ENCODE measurements at places on chromosomes 4 and X.

DNA sequence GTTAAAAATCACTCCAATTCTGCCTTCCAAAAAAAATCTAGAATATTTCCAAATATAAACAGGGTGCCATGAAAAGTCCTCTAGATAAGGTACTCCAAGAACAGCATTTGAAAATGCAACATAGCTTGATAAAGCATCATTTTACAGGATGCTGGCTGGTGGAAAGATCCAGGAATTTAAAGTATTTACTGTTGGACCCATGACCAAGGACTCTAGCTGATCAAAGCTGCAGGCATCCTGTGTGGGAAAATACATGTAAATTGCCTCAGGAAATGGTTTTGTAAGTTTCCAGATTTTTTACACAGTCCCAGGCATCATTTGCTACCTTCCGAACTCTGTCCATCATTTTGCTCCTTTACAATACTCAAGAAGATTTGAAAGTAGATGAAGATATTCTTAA, 164.4 kb downstream of the GRIA3 start:
- no peak for DNase-seq

DNA sequence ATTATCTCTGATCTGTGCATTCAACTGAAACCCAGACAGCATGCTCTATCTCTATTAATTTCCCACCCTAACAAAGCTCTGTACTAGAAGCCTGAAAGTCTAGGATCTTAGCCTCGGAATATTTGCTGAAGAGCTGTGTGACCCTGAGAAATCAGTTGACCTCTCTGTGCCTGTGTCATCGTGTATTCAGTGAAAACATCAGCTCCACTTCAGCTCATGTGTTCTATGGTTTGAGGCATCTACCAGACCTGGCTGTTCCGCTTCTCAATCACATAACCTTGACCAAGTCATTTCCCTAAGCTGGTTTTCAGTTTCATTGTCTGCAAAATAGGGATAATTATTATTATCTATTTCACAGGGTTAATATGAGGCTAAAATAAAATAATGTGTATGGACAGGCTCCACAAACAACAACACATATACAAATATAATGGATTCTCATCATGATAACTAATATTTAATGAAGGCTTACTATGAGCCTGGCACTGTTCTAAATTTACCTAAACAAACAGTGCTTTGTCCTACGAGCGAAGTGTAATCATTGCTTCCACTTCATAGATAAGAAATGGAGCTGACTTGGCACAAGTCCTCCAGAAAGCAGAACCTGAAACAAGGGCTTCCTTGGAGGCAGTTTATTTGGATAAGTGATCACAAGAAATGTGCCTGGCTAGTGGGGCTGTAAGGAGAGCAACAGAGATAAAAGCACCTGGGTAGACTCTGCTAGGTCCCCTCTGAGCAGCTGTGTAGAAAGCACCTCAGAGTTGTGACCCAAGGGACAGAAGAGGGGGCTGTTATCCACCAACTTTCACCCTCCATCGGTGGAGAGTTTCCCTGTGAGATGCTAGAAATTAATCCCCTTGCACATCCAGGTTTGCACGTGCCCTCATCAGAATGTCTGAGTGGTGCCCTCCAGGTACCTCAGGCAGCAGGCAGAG, 356.9 kb downstream of the RAB28 start:
- no peak for DNase-seq

- DNase-seq = no peak
Observed at GRCh38 chr4:171812665-171813525, at the start of gene GALNTL6. Gene GALNTL6, plus strand, starts transcription at chr4:171813404.

GRCh38 chr4:180571516-180572055, 1671.6 kb upstream of the TENM3 start:
- no peak for DNase-seq

DNA sequence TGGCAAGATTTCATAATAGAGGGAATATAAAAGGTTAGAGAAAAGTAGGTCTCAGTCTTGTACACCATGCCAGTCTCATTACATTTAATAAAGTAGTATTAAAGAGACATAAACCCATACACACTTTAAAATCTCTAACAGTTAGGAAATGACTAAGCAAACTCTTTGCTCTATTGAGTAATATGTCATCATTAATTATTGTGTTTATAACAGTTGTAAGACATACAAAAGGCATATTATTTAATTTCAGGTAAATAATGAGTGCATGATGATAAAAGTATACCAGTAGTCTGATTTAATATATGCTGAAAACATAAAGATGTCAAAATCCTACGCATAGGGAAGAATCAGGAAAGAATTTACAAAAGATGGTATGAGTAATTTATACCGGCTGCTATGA, 31.0 kb upstream of the FGG start:
- no peak for DNase-seq

GRCh38 chr4:21304540-21304887, 604.3 kb downstream of the PACRGL start:
- no peak for DNase-seq

DNA sequence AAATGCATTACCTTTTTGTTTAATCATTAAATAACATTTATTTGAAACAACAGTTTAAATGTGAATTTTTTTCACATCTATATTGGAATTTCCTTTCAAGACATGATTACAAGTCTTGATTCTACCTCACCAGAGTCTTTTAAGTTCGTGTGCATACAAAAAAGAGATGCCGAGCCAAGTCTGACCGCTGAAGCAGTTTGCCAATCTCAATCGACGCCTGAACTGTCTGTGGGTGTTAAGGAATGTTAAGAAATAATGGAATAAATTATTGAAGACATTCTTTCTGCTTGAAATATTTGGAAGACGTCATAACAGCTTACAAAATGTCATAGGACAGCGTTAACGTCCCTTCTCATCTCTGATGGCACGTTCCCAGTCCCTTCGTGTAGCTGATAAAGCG, 27.9 kb upstream of the TNIP3 start:
- DNase-seq = no peak

DNA sequence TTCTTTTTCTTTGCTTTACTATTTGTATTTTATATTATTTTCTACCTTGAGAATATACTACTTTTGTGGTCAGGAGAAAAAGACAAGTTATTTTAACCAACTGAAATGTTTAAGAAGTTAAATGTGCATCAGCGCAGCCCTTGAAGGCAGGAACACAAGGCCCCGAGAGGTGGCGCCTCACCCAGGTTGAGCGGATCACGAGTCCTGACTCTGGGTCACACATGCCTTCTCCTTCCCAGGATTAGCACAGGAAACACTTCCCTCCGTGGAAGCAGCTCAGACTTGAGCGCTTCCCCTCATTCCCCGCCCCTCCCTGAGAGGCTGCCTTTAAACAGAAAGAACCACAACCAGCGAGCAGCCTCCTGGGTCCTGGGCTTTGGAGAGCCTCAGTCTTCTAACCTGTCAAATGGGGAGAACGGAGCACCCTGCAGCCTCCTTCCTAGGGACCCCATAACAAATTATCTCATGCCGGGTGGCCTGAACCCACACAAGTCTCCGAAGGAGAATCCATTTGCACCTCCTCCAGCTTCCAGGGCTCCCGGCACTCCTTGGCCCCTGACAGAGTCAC, 217.6 kb downstream of the AFAP1 start:
- no peak for DNase-seq

DNA sequence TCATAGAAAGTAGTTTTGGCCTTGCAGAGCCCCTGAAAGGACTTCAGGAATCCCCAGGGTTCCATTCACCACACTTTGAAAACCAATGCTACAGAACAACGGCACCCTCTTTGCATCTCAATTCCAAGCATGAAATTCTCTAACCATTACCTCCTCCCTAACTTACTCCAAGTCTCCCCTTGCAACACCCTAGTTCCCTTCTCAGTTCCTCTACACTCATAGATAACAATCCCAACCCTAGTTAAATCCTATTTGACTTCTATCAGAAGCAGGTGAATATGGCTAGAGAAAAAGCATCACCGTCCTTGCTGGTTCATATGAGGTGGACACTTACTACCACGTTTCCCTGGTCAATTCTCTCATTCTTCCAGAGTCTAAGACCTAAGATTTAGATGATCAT, 2.4 kb downstream of the RCHY1 start:
- DNase-seq = no peak

DNA sequence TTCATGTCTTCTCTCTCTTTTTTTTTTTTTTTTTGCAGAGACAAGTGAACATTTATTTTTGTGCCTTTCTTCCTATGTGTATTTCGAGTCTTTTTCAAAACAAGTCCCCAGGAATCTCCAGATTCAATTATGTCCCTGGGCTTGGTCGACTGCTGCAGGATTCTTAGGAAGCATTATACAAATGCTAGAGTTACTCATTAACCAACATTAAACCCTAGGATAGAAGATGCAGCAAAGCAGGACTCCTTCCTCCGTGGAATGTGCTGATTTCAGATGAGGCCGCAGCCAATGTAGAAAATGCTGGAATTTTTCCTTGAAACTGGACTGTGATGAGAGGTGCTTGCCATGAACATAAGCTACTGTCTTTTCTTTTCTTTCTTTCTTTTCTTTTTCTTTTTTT, 3.4 kb downstream of the ZNF81 start:
- no peak for DNase-seq
